Prostate gland (tissue), 2 donors: ENCODE measurements at places on chromosomes 12 and 14. TPM values are rescaled to one million over a fixed set of nuclear protein-coding genes. Genes with fewer than 3 reads are reported as not detected.

The PMCH gene
- total RNA-seq = not detected

The CLEC1B gene
- not detected for total RNA-seq

The P2RX7 gene
- total RNA-seq = 1.4 TPM

The IFI27L1 gene
- 138 TPM for total RNA-seq

The SLCO1B1 gene
- not detected for total RNA-seq

The OTX2 gene
- not detected for total RNA-seq

The DTX1 gene
- 21.2 TPM for total RNA-seq

The FLRT2 gene
- 59.1 TPM for total RNA-seq

The JPH4 gene
- 17.8 TPM for total RNA-seq

DNA sequence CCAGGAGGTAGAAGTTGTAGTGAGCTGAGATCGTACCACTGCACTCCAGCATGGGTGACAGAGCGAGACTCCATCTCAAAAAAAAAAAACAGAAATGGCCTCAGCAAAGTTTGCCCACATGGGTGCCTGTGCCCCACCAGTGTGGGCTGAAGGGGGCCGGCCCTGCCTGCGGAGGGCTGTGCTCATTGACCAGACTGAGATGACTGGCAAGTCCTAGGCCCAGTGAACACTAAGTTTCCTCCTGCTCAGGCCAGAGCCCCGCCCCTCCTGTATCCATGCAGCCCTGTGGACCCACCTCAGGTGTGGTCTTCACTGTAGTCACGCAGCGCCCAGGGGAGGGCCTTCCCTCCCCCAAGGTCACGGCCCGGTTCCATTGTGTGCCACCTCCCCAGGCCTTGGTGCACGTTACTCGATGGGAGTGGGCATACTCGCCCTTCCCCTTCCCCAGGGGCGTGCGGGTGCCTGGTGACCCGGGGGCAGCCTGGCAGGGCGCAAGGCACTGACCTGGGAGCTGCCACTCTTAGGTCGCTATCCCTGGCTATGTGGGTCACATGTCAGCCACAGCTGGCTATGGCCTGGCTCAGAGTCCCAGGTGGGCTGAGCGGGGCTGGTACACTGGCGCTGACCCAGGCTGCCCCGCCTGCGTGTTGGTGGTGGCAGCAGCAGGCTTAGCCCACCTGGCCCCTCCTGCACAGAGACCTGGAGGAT is 16.1 kb downstream of the INF2 start:
- no peak for DNase-seq

GRCh38 chr12:102824218-102824835 is 92.7 kb downstream of the PAH start:
- no peak for DNase-seq

DNA sequence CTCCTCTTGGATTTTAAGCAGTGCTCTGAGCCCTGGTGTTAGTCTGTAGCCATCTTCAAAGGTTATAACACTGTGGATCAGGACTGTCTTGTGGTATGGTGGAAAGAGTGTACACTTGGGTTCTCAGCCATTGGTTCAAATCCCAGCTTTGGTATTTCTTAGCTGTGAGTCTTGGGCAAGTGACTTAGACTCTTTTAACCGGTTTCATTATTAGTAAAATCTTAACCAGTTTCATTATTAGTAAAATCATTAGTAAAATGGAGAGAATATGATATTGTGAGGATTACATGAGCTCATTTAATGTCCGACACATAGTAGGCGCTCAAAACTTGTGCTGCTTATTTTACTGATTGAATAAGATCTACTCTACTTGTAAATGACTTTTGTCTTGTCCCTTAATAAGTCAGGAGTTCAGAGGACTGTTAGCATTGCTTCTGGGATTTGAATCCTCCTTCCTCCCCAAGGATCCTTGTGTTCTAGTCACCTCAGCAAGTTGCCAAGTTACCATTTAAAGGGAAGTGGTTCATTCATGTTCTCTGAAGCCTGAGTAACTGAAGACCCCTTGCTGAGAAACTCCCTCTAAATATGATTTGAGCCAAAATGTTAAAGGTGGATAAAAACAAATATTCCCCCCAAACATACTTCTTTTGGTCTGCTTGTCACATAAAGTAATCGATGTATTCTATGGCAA is 12.4 kb downstream of the TTLL5 start:
- DNase-seq = no peak

DNA sequence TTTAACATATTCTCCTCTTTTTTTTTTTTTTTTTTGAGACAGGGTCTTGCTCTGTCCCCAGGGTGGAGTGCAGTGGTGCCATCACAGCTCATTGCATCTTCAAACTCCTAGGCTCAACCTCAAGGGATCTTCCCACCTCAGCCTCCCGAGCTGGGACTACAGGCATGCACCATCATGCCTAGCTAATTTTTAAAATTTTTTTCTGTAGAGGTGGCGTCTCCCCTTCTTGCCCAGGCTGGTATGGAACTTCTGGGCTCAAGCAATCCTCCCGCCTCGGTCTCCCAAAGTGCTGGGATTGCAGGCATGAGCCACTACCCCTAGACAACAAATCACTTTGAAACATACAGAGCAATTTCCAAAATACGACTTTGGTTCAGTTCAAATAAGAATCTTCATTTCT is 154.8 kb downstream of the PAX9 start:
- no peak for DNase-seq

DNA sequence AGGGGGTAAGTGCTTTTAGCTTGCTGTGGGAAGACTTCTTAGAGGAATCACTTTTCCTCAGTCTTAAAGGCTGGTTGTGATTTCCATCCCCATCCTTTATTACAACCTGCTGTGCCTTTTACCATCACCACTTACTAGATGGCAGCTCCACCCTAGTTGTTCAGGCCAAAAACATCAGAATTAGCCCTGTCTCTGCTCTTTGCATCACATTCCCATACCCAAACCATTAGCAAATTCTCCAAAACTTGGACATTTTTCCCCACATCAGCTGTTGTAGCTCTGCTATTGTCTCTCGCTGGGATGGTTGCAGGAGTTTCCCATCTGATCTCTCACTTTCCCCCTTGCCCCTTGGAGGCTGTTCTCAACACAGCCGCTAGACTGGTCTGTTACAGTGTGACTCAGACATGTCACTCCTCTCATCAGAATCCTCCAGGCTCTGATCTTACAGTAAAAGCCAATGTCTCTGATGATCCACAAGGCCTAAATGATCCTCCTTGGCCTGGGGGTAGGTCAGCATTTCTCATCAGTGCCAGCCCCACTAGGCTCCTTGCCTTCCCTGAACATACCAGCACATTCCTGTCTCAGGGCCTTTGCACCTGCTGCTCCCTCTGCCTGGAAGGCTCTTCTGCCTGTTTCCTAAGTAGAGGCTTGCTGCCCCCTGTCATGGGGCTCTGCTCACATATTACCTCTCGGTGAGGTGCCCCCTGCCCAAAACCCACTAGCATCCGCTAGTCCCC is 102.5 kb downstream of the BEGAIN start:
- DNase-seq = no peak

DNA sequence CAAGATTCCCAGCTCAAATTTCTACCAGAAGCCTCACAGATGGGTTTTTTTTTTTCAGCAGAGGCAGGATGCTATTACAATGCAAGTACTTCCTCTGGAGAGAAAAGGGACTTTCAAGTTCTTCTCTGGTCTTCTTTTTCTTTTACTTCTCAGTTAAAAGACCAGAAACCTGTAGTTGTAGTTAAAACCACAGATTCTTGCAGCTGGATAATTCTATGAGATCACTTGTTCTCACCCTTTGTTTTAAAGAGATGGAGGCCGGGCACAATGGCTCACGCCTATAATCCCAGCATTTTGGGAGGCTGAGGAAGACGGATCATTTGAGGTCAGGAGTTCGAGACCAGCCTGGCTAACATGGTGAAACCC is 47.6 kb upstream of the OVCH1 start:
- no peak for DNase-seq

GRCh38 chr14:103819503-103820307 is 27.7 kb downstream of the PPP1R13B start:
- DNase-seq = peak; percentile 19

DNA sequence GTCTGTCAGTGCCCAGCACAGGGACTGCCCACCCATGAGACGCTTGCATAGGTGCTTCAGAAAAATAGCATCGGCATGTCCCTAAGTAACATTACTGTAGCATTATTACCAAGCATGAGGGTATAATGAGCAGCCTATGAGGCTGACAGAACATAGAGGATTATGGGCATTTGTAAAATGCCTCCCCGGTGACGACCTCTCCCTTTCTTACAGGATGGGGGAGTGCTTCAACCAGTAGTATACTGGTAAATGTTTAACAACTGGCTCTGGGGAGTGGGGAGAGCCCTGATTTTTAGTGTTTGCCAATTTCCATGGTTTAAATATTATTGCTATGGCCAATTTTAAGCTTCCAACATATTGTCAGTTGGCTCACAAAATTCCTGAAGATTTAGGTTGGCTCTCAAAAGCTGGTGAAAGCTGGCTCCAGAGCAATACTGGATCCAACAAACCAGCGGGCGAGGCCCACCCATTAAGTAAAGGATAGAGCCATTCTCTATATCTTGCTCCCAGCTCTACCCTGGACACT is 104.5 kb downstream of the ETNK1 start:
- no peak for DNase-seq

- DNase-seq = no peak
Observed at GRCh38 chr12:110922652-110923051, 2.3 kb upstream of the MYL2 start.

DNA sequence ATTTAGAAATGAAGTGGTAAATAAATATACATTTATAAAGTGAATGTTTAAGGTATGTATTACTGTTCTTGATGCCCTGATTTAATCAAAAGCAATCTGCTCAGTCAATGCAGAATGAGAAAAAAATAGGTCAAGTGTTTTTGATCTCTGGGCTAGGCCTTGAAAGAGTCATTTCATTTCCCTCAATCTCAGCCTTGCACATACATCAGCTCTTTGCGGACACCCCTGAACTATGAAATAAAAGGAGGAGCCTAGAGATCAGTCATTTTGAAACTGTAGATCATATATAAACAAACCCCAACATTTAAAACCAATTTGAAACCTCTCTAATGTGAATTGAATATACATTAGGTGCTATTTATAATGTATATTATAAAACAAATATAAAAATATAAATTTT is 42.5 kb downstream of the ATG2B start:
- no peak for DNase-seq

DNA sequence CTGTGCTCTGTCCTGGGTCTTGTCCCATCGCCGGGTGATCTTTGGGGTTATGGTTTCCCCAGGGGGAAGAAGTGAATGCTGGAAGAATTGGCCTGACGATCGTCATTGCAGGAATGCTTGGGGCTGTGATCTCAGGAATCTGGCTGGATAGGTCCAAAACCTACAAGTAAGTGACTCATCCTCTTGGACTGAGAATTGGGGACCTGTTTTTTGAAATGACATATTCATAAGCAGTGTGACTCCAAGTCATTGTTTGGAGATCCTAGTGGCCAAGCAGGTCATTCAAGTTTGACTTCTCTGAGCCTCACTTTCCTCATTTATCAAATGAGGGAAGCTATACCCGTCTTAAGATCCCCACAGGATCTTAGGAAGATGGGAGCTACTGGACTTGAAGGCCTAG is 25.8 kb downstream of the ERG28 start:
- peak; percentile 21 for DNase-seq

DNA sequence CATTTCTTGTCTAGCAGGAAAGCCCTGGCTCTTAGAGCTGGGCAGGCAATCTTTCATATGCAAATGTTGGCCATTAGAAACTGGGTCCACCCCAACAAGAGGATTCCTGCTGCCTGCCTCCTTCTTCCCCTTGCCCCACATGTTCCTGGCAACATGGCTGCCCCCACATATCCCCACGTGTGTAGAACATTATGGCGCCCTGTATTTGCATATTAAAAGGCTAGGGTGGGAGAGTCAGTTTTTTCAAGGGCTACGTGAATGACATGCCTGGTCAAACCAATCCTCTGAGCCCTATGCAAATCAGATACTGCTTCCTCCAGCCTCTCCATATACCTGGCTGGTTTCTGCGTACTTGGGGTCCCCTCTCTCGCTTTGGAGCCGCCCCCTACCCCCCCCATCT is 514.0 kb downstream of the FUT8 start:
- no peak for DNase-seq

DNA sequence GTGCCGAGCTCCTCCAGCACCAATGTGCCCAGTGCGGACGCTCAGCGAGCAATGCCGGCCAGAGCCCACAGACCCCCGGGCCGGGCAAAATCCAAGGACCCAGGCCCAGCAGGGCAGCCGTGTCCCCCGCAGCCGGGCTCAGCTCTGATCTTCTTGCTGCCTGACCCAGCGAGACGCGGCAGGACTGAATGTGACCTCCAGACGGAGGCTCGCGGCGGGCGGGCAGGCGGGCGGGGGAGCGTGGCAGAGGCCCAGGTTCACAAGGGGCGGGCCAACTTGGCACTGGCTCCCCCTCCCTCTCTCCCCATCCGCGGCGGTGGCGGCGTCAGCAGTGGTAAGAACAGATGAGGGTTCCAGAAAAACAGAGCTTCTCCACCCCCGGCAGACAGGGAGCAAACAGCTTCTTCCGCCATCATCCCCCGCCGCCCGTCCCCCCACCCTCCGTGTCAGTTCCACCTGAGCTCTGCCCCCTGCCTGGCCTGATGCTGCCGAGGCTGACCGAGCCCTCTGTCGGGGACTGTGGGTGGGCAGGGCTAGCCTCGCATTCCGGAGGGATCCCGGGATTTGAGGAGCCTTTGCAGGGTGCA is 94.3 kb downstream of the RFLNA start:
- DNase-seq = peak; percentile 80
